Left ventricle myocardium inferior (tissue), 1 donor: ENCODE measurements at places on chromosomes 5 and 9. TPM values are rescaled to one million over a fixed set of nuclear protein-coding genes. Genes with fewer than 3 reads are reported as not detected.

The GABBR2 gene
- 1.1 TPM for total RNA-seq

The FSTL4 gene
- not detected for total RNA-seq

The C5orf52 gene
- total RNA-seq = not detected

DNA sequence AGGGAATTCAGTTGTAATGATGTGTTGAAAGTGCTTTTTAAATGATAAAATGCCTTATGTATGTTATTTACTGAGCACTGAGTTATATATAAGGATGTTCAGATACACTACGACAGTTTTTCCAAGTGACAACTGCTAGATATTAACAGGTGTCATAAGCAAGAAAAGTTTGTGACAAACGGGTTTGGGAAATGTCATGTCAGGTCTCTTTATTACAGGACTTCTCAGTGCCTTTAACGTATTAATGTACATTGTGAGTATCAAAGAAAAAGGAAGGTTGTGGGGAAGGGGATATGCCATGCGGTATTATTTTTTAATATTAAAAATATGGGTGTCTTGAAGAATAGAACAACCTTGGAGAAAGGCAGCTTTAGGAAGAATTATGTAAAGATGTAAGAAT, 56.4 kb downstream of the RAI14 start:
- H3K36me3 ChIP-seq = no peaks in the 10 kb centered on the region
- H3K4me1 ChIP-seq = peaks cover 32% of the 10 kb centered on the region
- no peaks in the 10 kb centered on the region for H3K27me3 ChIP-seq
- H3K27ac ChIP-seq = no peak overlapping the region

The ADAMTSL2 gene
- 6.0 TPM for total RNA-seq

DNA sequence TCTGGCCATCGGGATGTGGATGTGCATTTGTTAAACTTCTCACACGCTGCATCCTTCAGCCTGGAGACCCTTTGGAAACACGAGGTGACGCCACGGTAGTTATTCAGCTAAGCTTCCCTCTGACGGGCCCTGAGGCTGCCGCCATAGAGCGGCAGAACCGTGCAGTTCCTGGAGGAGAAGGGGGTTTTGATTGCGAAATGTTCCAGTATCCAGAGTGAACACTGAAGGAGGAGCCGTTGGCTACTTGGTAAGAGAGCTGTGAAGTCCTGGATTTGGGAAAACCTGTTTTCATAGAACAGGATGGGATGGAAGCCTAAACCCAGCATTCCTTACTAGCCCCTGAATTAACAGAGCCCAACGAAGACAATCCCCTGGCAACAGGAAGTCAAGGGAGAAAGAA, 23.0 kb upstream of the EXOC3 start:
- H3K4me1 ChIP-seq = peaks cover 10% of the 10 kb centered on the region
- no peak overlapping the region for H3K27ac ChIP-seq
- DNase-seq = no peak
- H3K4me3 ChIP-seq = no peak overlapping the region

DNA sequence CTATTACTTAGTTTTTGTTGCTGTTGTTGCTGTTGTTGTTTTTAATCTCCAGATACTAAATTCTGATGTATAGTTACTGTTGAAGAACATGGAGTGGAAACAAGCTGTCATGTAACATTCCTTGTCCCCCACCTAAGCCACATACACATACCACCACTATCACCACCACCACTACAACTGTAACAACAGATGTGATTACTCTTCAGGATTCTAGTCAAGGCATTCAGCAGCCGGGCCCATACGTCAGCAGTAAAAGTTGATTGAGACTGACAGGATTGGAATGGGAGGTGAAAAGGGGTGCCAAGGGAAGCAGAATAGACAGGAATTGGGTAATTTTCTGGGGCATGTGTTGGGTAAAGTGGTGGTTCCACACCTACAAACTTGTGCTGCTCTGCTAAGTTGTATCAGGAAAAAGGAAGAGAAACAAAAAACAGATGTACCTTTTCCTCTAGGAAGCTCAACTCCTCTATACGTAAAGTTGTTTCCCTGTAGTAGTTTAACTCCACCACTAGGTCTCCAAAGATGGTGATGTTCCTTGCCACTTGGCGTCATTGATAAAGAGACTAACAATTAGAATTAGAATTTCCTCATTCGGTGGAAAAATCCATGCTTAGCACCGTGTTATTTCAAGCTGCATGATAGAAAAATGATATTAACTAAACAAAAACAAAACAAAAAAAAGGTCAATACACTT, 138.6 kb downstream of the ARRDC3 start:
- H3K36me3 ChIP-seq = no peaks in the 10 kb centered on the region
- no peak for DNase-seq
- H3K27me3 ChIP-seq = no peaks in the 10 kb centered on the region
- peak overlapping the region; percentile 10 for H3K4me3 ChIP-seq
- H3K27ac ChIP-seq = peak overlapping the region; percentile 80
- H3K4me1 ChIP-seq = peaks cover 22% of the 10 kb centered on the region

- DNase-seq = no peak
- peaks cover 75% of the 10 kb centered on the region for H3K4me1 ChIP-seq
- no peaks in the 10 kb centered on the region for H3K27me3 ChIP-seq
Observed at GRCh38 chr9:94805585-94805984, 79.1 kb downstream of the AOPEP start.

DNA sequence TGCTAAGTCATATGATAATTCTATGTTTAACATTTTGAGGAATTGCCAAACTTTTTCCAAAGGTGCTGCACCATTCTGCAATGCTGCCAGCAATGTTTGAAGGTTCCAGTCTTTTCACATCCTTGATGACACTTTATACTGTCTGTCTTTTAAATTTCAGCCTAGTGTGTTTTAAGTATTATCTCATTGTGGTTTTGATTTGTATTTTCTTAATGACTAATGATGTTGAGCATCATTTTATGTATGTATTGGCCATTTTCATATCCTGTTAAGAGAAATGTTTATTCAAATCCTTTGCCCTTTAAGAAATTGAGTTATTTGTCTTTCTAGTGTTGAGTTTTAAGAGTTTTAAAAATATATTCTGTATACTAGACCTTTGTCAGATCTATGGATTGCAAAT, 5.0 kb upstream of the TEX48 start:
- H3K4me3 ChIP-seq = no peak overlapping the region
- no peaks in the 10 kb centered on the region for H3K4me1 ChIP-seq
- H3K27ac ChIP-seq = no peak overlapping the region
- no peaks in the 10 kb centered on the region for H3K36me3 ChIP-seq
- no peak for DNase-seq
- peaks cover 40% of the 10 kb centered on the region for H3K27me3 ChIP-seq

GRCh38 chr5:99368726-99369125, 439.9 kb upstream of the CHD1 start:
- no peak overlapping the region for H3K27ac ChIP-seq
- no peaks in the 10 kb centered on the region for H3K27me3 ChIP-seq
- H3K36me3 ChIP-seq = no peaks in the 10 kb centered on the region
- H3K4me3 ChIP-seq = no peak overlapping the region

DNA sequence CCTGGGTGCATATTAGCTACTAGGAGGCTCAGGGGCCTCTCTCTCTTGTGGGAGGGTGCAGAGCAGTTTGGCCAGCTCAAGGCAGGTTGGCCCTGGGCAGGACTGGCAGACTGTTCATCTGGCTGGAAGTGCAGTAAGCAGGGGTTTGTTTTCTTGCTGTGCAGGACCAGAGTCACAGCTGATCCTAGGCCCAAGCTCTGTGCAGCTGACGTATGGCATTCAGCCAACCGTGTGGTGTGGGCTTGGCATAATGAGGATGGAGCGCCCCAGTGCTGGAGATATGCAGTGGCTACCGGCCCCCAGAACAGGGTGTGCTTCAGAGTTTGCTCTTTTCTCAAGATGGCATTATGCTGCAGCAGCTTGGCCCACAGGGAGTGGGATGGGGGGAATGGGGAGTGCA, 31.0 kb upstream of the PHF24 start:
- H3K27ac ChIP-seq = no peak overlapping the region
- H3K36me3 ChIP-seq = no peaks in the 10 kb centered on the region
- peaks cover 29% of the 10 kb centered on the region for H3K27me3 ChIP-seq
- H3K4me1 ChIP-seq = no peaks in the 10 kb centered on the region
- no peak for DNase-seq

GRCh38 chr5:53262348-53262970, 152.9 kb upstream of the MOCS2 start:
- H3K27ac ChIP-seq = no peak overlapping the region
- H3K36me3 ChIP-seq = no peaks in the 10 kb centered on the region
- H3K27me3 ChIP-seq = no peaks in the 10 kb centered on the region
- H3K4me1 ChIP-seq = no peaks in the 10 kb centered on the region
